ENCODE measurements at places on chromosomes 3 and 15.

GRCh38 chr3:86744051-86744450 lies 246.9 kb downstream of the VGLL3 start:
- no peak for DNase-seq

- DNase-seq: no peak
These were observed 222.6 kb upstream of the MRPL3 start for GRCh38 chr3:131725414-131725813.

DNA sequence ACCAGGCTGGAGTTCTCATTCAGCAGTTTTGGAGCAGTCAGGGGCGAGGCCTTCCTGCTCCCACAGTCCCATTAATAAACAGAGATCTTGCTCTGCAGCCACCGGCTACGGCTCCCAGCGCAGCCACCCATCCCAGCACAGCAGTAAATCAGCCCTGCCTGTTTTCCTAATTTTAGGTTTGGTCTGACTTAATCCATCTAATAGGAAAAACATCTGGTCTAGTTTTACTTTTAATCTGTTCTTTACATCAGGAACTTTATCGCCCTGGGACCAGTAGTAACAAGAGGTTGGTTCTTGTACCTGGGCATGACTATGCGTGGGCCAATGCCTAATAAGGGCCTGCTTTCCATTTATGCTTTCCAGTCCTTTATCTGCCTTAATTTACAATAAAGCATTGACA lies 264.0 kb upstream of the DPH6 start:
- DNase-seq: no peak

DNA sequence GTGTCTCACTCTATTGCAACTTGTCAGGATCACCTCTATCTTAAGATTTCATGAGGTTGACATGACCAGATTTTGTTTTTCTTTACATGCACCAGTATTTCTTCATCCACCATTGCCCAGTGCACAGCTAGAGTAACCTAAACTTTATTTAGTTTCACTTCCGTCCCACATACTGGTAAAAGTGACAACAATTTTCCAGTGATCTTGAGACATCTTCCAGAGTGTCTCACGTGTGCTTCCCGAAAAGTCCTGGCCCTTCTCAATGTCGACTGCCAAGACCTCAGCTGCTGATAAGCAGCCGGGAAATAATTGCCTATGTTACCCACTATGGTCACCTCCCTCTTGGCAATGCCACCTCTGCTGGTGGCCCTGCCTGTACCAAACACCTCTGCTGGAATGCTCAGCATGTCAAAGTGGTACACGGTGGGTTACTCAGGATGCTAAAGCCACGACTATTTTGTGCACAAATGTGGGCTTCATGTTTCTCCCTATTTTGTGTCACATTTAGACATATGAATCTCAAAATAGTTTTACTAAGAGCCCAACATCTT lies 379.7 kb upstream of the TGFBR2 start:
- DNase-seq: no peak

DNA sequence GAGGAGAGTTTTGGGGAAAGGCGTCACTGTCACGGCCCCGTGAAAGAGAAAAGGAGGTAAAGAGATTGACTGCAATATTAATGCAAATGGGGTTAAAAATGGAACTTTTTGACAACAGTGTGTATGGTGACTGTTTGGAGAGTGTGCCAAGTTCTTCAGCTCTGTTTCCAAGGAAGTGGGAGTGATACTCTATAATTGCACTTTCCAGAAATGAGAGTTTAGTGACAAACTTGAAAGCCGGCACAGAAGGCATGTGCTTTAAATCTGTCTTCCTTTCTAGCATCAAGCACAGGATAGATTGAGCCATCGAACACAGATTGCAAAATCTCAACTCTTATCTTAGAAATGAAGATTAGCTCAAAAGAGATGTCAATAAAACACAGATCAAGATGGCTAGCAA lies 51.9 kb upstream of the SNRPA1 start:
- DNase-seq: no peak

- DNase-seq: no peak
These were observed 141.5 kb upstream of the TBL1XR1 start for GRCh38 chr3:177338697-177339219.

DNA sequence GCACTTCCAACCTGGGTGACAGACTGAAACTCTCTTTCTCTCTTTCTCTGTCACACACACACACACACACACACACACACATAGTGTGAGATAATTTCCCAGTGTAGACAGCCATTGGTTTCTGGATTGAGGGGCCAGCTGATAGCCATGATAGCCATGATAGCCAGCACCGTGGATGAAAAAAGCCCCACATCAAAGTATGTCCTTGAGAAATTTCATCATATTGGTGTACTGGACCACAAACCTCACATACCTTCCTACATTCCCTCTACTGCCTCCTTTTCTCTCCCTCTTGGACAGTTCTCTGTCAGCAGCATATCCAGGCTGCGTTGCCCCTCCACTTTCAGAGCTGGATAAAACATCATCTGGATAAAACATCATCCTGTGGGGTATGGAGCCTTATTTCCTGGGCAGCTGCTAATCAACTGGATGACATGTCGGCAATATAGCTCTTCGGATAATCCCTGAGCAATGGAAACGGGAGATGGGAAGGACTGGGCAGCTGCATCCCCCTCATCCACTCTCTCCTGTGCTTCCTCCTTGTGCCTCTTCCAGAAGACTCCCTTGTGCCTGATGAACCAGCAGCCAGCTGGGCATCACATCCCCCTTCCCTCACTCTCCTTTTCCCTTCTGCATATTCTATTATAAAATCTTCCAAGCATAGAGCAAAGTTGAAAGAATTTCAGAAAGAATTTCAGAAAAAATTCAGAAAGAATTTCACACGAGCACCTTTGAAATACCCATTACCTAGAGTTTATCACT lies 39.3 kb downstream of the GRK7 start:
- DNase-seq: no peak

- no peak for DNase-seq
These were observed 28.0 kb upstream of the TMOD3 start for GRCh38 chr15:51801391-51801835.

DNA sequence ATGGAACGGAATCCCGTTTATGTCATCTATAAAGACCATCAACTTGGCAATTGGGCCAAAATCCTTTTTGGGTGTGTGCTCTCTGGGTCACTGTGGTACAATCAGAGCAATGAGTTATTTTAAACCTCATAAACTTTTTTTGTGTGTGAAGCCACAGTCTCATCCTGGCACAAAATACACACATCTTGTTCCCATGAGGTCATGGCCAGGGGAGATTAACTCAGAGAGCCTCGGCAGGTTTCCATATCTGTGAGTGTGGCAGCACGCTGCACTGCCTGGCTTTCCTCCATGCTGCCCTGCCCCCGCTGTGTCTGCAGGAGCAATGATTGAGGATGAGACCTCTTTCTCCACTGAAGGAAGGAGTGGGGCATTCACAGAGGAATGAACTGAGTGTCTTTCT lies 54.0 kb upstream of the DLG1 start:
- DNase-seq: no peak

Data from NT2/D1 (cell line).